Cardiac septum (tissue), 1 donor: ENCODE measurements at places on chromosomes 16 and 17.

GRCh38 chr16:83136419-83136818, 509.6 kb downstream of the CDH13 start:
- no peak for DNase-seq

DNA sequence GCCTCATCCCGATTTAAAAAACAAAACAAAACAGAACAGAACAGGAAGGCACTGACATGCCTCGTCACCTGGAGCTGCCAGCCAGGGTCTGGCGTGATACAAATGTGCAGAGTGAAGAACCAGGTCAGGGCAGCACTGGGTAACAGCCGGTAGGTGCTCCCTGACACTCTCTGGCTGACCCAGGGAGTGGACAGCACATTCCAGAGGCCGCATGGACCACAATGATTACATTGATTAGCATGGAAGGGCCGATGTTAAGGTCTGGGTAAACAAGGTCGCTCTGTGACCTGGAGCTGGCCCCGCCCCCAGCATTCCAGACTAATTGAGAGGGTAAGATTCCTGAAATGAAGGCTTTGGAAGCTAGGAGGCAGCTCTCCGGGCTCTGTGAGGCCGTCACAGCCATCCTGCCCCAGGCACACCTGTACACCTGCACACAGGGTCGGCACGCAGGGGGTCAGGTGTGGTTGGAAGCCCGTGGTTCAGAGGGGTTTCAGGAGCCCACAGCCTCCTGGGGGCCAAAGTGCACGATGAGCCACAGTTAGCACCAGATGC, 21.4 kb downstream of the PIEZO1 start:
- DNase-seq: no peak

DNA sequence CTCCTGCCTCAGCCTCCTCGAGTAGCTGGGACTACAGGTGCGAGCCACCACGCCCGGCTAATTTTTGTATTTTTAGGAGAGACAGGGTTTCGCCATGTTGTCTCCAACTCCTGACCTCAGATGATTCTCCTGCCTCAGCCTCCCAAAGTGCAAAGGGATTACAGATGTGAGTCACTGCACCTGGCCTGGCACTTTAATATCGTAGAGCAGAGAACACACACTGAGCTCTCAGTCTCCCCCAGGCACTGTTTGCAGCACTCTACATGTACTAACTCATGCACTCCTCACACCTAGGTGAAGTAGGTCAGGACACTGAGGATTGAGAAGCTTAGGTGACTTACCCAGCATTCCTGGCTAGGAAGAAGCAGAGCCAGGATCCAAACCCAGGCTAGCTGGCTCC, 15.0 kb downstream of the C17orf100 start:
- no peak for DNase-seq

- no peak for DNase-seq
Observed at GRCh38 chr17:55652114-55652823, 70.4 kb downstream of the TMEM100 start.

DNA sequence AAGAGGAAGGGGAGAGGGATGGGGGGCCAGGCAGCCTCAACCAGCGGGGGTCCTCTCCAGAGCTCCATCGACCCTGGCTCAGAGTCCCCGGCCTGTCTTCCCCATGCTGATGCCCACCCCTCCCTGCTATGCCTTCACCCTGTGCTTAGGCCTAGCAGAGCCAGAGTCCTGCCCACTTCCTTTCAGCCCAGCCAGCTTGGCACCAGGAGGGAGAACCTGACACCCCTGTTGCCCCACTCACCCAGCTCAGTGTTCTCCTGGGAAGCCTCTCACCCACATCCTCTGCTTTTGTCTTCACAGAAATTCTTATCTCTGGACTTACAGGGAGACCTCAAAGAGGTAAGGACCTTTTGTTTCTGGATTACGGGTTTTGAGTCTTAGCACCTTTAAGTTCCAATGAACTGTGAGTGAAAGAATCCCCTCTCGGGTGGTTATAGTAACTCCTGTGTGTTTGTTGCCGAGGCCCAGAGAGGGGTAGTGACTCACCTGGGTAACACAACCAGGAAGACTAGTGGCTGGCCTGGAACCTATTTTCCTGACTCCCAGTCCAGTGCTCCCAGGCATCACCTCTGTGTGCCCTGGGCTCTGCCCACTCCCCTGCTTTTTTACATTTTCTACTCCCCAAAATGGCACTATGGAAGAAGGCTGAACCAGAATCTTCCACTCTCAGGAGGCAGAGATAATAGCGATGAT, 53.3 kb downstream of the CES1 start:
- no peak for DNase-seq

DNA sequence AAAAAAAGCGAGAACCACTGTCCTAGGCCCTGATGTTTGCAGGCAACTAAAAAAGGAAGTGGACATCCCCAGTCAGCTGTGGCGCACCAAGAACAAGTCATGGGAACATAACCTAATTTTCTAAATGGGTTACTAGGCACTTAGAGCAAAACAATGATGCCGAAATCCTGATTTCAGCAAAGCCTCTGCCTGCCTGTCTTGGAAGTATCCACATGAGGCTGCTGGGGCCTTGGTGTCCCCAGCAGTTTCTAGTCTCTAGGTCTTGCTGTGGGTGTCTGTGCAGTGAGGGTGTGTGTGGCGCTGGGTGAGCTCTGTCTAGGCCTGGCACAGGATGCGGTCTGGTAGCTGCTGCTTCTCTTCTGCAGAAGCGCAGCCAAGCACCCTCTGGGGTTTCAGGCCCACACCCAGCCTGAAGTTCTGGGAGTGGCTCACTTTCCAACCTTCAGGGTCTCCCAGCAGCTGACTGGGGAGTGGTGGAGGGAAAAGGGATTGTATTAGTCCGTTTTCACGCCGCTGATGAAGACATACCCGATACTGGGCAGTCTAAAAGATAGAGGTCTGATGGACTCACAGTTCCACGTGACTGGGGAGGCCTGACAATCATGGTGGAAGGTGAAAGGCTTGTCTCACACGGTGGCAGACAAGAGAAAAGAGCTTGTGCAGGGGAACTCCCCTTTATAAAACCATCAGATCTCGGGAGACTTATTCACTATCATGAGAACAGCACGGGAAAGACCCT, 21.1 kb downstream of the STH start:
- DNase-seq: no peak

DNA sequence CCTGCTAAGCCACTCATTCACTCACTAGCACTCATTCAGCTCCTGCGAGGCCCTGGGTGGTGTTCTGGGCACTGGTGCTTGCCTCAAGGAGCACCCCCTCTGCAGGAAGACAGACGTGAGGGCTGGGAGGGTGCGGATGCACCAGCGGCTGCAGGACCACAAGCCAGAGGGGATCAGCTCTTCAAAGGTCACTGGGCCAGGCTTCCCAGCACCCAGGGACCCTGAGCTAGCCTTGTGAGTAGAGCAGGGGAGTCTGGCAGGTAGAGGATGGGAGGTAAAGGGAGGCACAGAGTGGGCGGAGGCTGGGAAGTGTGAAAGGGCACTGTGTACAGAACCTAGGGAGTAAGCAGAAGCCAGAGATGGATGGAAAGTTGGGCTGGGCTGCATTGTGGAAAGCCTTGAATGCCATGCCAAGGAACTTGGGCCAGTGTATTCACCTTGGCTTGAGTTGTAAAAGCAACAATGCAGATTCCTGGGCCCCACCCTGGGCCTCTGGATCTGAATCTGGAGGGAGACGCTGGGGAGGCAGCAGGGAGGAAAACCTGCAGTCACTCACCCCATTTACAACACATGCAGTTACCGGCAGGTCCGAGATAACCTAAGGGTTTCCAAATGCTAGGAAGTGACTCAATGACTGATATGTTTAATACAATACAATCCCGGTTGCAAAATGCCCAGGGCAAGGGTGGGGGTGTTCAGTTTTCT, 1.7 kb downstream of the IL4R start:
- peak; percentile 85 for DNase-seq

DNA sequence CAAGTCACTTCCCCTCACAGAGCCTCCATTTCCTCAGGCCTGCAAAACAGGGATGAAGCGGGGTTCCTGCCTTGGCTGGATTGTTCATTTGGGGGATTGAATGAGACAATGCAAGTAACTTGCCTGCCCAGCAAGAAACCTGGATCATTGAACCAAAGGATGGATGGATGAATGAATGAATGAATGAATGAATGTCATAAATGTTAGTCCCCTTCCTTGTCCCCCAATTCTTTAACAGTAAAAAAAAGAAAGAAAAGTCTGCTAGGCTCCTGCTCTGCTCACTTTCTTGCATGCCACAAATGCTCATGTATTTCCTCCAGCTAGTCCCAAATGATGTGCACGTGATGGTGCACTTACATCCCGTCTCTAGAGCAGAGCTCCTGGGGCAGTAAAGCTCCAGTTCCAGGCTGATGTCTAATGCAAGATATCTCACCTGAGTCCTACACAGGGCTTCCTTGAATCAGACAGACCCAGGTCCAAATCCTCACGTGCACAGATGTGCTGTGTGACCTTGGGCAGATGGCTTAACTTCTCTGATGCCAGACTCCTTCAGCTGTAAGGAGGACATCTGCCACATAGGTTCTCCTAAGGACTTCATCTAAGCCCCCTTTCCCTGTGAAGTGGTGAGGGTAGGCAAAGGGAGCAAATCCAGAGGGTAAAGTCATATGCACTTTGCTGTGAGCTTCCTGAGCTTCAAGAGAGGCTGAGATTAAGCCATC, 45.5 kb downstream of the C16orf82 start:
- DNase-seq: no peak

DNA sequence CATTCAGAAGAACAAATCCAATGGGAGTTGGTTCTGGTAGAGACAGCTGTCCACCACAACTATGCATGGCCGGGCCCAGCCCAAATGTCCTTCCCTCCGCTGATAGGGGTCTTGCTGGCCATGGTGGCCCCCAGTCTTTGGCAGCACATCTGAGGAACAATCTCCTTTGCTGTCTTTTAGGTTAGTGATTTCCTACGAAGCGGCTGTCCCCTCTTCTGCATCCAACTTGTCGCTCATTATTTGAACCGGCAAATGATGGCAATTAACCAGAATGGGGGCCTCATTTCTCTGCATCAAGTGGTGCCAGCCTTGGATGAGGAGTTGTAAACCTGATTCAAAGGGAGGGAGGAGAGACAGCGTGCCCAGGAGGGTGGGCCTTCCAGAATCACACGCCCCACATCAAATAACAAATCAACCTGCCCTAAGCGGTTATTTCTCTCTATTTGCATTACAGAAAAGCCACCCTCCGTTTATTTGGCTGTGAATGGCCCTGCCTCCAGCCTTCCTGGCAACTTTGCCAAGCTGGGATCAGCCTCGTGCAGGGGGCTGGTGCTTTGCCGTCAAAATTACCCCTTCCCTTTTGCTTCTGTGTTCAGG, 156.5 kb downstream of the RGS9 start:
- DNase-seq: no peak

DNA sequence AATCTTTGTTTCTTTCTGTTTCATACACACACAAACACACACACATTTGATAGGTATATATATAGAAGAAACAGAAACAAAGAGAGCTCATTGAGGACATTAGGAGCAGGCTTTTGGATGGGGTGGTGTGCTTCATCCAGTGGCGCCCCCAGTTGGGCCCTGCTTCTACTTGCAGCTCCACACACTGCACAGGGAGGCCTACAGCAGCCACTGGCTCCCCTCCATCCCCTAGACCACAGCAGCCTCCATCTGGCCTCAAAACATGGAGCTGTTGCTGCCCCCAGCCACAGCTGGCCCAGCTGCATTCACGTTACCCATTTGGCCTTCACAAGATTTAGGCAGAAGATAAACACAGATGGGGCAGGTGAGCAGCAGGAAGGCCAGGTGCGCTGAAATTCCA, 33.1 kb upstream of the NF1 start:
- no peak for DNase-seq

DNA sequence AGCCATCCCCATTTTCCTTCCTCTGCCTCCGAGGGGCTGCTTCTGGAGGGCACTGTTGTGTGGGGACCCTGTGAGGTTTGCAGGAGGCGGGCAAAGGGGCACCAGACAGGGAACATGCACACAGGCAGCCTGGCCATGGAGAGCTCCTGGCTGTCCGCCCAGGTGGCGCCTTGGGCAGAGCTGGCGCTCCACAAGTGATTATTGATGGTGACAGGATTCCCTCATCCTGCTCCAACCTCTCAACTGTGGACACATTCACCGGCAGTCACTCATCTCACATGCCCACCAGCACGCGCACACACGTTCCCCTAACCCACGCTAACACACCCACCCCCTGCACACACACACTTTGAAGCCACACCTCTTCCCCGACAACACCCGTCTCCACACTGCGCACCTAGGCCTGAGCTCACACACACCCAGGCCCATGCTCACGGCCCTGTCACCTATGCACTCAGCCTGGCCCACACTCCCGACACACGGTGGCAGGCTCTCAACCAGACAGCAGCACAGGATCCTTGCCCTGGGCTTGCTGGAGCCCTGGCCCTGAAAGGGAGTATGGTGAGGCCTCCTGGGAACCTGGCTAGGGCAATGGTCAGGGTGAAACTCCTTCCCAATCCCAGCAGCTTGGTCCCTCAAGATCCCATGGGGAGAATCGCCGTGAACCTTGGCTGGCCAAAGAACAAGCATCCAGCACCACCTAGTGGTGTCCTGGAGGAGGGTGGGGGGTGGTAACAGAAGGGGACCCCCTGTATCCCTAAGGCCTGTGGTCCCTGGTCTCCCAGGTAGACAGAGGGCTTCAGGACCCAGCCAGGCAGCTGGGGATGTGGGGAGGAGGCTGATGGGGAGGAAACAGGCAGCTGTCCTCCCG, 3.6 kb downstream of the PNMT start:
- no peak for DNase-seq
